Right forelimb (tissue), 1 donor: ENCODE measurements at places on chromosomes 2 and 18.
A peak's percentile ranks its signal among the peaks of the same experiment; 100 is the strongest.

GRCh38 chr2:97673915-97674283 lies 4.4 kb downstream of the C2orf92 start:
- no peak for DNase-seq

GRCh38 chr2:46559261-46559660 lies 79.9 kb downstream of the TMEM247 start:
- DNase-seq = no peak

DNA sequence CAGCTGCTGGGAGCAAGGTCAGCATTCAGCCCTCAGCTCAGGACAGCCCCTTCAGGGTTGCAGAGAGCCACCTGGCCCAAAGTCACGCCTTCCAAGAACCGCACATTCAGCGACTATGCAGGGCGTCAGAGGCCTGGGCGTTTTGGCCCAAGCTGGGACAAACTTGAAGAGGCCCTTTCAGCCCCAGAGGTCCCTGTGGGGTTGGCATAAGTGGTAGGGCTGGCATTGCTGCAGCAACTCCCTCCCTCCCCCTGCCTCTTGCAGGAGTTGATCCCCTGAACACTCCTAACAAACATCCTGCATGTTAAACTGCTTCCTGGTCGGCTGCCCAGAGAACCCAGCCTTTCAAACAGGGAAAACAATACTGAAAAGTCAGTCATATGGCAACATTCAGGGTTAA lies 192.9 kb upstream of the SMAD2 start:
- DNase-seq = peak; percentile 49

DNA sequence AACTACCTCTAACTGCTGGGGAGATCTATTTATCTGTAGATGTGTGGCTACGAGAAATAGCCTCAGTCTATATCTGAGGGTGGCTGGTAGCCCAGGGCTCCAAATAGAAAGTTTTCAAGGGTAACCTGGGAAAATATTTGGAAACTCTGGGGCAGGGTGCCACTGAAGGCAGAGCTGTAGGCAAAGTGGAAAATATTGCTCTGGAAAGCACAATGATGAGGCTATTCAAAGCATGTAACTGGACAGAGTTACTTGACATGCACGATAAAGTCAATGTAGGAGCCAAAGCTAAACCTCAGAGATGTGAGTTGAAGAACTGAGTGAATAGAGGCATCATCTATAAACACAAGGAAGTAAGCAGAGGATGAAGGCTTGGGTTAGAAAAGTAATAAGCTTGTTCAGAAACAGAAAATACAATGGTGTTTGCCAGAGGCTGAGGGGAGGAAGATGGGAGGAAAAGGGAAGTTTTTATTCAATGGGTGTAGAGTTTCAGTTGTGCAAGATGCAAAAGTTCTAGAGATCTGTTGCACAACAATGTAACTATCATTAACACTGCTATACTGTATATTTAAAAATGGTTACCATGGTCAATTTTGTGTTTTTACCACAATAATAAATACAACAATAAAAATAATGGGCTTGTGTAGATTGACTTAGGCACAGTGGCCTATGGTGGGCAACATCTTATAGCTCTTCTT lies 171.6 kb downstream of the MBD2 start:
- DNase-seq = no peak

GRCh38 chr2:144330951-144331673 lies 188.8 kb downstream of the ZEB2 start:
- no peak for DNase-seq

- no peak for DNase-seq
Observed at GRCh38 chr2:142042536-142043199, 88.1 kb downstream of the LRP1B start.

GRCh38 chr2:9897846-9898245 lies 53.6 kb upstream of the GRHL1 start:
- DNase-seq = no peak

DNA sequence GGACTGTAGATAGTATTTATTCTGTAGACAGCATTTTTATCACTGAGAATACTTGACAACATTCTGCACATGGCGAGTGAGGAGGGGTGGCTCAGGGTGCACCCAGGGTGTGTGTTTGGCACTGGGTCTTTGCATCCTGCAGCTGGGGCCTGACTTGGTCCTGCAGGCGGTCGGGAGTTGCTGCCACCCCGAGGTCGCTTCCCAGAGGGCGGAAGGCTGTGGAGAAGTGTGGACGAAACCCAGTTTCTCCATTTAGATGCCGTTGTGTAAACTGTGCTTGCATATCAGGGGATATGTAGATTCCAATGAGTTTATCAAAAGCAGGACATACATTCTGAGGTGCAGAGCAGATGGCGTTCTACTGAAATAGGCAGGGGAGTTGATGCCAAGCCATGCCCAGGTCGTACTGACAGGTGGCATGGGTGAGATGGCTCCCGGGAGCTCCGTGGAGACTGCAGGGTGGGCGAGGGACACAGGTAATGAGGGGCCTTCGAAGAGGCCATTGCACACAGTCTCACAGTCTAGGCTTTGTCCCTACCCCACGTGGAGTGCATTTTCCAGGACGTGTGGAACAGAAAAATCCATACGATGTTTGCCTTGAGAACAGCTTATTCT lies 74.5 kb downstream of the RTP5 start:
- no peak for DNase-seq

GRCh38 chr2:100840519-100840918 lies 20.6 kb downstream of the NPAS2 start:
- no peak for DNase-seq

DNA sequence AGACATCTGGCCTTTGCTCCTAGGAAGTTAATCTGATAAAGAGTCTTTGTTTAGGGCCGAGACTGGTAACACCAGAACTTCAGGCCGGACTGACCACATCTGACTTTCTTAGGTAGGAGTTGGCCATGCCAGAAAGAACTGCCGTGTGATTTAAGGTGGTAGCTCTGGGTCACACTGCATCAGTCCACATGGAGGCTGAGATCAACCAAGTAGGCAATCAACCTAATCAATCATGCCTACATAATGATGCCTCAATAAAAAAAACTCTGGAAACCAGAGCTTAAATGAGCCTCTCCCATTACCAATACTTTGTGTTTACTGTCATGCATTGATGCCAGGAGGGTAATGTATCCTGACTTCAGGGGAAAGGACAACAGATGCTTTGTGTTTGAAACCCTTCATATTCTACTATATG lies 44.1 kb upstream of the ORC2 start:
- DNase-seq = no peak

DNA sequence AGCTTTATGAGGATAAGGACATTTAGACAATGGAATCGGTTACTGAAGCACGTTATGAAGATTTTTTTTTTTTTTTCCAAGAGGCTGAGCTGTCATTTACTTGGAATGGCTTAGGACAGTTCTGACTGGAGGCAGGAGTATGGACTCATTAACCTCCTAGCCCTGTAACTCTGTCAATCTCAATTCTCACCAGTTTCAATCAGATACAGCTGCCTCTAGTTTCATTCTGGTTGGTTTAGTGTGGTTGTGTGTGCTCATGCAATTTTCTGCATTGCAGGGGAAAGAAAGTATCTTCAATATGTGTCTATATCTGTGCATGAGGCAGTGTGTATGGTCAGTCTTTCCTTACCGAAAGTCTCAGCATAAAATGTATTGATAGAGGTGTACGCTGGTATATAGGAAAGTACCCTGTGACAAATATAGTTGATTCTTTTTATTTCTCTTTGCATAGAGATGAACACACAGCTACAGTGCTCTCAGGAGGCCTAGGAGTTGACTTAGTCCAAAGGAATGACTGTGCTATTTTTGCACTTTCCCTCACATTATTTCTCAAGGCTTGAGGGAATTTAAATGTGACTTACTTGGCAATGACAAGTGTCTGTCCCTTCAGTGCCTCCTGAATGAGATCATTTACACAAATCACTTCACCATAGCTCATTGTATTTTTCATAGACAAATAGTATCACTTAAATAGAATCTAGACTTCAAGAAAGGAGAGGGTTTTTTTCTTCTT lies 50.5 kb upstream of the GRB14 start:
- DNase-seq = no peak

DNA sequence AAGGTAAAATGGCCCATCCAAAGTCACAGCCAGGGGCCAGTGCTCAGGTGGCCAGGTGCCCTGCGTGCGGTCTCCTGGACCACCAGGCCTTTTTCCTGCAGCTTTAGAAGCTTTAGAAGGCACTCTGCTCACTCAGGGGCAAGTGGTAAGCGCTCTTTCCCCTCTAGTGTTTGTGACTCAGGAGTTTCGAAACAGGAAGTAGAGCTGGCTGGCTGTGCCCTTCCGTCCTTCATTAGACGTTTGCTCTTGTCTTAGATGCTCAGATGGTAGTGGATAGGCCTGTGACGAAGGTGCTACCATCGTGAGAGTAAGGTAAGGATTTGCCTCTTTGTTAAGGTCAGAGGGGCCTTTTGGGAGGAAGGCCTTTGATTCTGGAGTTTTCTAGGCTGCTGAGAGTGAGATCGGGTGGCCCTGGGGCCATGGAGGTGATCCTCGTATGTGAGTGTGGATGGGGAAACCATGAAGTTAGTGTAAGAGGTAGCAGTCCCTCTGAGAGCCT lies at the start of gene CASP8:
Gene CASP8, plus strand, starts transcription at position 235 of the 499 bp plus-strand sequence. CDS start 5,951 bp downstream, outside the sequence.
- no peak for DNase-seq

GRCh38 chr2:143582046-143582747 lies 453.0 kb downstream of the ARHGAP15 start:
- no peak for DNase-seq

DNA sequence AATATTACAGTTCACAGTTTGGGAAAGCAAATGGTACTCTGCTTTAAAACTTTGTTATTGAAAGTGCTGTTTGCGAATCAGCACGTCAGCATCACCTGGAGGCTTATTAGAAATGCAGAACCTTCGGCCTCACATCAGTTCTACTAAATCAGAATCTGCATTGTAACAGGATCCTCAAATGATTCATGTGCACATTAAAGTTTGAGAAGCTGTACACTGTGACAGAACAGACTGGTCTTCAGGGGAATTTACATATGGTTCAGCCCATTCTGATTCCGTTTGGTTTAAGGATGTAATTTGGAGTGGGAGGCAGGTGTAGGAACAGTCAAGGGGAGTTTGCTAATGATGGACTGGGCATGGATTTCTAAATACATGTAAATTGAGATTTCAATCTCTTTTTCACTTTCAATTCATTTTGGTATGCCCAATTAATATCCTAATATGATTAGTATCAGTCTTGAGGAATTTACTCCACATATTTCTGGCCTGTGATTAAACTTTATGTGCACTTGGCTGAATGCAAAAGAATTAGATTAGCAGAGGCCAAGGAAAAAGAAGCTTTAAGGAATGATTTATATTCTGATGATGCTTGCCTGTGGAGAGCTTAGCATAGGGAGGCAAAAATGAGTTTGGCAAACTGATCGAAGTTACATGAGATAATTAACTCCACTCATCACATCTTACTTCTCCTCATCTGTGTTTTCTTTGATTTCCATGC lies 248.8 kb downstream of the XIRP2 start:
- DNase-seq = no peak

- DNase-seq = no peak
Observed at GRCh38 chr2:23050388-23050787, 334.6 kb upstream of the KLHL29 start.

DNA sequence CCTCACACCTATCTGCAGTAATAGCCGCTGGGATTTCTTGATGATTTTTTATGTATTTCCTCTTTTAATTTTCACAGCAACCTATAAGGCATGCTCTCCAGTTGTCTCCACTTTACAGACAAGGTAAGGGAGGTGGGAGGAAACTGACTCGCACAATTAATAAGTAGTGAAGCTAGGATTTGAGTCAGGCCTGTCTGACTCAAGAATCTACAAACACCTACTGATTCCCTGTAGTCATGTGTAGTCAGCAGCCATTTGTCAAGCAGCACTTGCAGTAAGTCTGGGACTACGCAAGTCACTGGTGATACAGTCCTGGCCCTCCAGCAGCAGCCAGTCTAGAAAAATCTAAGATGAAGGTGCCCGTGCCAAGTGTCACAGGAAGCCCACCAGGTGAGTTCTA lies 193.6 kb upstream of the PKDCC start:
- no peak for DNase-seq

- DNase-seq = no peak
Observed at GRCh38 chr2:129201696-129202095, 777.8 kb upstream of the RAB6C start.

GRCh38 chr2:102337481-102338386 lies 17.9 kb upstream of the IL18R1 start:
- DNase-seq = no peak

DNA sequence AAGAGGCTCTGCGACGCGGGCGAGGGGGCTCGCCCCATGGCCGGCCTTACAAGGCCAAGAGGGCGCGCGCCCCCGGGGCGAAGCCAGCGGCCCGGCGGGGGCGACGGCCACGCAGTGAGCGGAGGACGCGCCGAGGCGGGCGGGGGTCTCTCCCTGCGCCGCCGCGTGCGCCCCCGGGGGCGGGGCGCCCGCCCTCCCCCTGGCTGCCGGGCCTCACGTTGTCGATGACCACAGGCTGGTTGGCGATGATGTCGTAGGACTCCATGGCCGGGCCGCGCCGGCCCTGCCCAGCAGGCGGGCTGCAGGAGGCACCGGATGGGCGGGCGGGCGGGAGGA lies 250 bp downstream of the ACTR1B start:
- no peak for DNase-seq

DNA sequence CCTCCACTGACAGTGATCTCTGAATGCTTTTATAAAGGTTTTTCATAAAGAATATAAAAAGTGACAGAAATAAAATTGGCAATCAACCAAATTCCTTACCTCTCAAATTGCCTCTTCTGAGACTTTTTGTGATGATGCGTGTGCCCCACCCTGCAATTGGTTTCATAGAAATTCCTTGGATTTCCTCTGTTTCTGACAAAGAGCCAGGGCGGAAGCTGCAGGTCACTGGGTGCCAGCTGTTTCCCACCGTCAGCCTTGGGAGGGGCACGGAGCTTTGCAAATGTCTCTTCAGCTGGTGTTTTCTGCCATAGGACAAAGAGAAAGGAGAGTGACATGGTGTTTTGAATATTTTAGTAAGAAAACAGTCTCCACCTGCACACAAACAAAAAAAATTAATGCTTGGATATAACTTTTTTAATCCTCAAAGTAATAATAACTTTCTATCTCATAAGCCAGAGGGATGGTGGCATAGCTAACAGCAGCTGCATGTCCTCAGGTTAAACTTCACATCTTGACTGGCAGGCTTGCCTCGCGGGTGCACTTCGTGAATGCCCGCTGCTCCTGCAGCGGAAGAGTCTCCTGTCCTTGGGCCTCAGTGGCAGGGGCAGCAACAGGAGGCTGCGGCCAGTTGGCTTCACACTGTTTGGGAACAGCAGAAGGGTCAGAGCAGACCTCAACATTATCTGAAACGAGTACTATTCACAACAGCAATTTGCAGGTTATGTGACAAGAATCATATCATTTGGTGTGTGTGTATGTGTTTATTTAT lies 24.7 kb downstream of the AGAP1 start:
- no peak for DNase-seq

DNA sequence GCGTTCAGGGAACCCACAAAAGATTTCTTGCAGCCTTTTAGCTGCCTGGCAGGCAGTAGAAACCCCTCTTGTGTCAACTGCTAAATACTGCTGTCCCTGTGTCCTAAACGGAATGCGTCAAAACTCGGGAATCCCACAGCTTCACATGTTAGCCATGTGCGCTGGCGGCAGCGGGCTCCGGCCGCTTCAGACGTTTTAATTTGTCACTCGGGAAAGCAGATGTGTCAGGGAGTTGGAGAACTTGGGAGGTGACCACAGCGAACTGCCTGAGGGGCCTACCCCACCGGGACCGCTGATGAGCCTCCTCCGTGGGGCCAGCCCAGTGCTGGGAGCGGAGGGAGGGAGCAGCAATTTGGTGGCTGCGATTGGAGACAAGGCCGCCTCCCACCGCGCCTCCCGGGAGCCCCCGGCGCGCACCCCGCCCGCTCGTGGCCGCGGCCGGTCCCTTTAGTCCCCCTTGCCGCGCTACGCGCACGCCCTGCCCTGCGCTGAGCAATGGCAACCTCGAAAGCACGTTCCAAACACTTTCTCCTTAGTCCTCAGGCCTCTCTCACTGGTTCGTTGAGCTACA lies 146.1 kb upstream of the SATB2 start:
- DNase-seq = peak; percentile 55

- DNase-seq = no peak
Observed at GRCh38 chr2:105344704-105345345, 7.5 kb downstream of the C2orf49 start.
